ENCODE measurements at places on chromosomes 7 and 10. TPM values are rescaled to one million over a fixed set of nuclear protein-coding genes. Genes with fewer than 3 reads are reported as not detected.

GRCh38 chr7:131015657-131015958 lies 281.6 kb upstream of the KLF14 start:
- peak; percentile 26 for DNase-seq

- DNase-seq = no peak
Observed at GRCh38 chr10:25675204-25675603, 258.8 kb upstream of the MYO3A start.

- DNase-seq = peak; percentile 73
Observed at GRCh38 chr7:24572393-24572996, 757 bp upstream of the PALS2 start.

ZNF485 gene
- 1.4 TPM for total RNA-seq

GRCh38 chr10:78039743-78040142 lies 6.1 kb downstream of the RPS24 start:
- no peak for DNase-seq

DNA sequence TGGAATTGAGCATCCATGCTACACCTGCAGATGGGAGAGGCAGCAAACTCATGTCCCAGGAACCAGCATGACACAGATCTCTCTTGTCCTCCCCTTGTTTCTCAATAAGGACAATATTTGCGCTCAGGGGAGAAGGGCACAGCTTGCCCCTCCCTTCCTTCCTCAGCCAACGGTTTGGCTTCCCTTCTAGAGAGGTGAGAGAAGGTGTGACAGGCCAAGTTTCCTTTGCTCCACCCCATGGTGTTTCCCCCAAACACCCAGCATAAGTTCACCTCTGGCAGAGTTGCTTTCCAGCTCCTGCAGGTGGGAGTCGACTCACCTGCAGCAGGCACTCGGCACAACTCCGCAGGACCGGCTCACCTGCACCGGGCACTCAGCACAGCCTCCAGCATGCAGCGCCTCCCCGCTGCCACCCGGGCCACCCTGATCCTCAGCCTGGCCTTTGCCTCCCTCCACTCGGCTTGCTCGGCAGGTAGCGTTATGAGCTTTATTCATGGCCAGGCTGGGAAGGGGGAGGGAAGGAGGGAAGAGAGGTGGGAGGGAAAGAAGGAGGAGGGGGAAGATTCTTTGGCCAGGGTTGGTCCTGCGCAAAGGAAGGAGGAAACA lies at the start of the genes ATP6V0A4 and TMEM213:
ATP6V0A4 (minus strand) TSS at position 482 of the 606 bp plus-strand sequence. CDS start 26,949 bp downstream, outside the sequence.
TMEM213 (plus strand) TSS at position 280 of the 606 bp plus-strand sequence; CDS start at position 391, 111 bp downstream.
- no peak for DNase-seq

MRLN gene
- total RNA-seq = not detected

RTKN2 gene
- 20.2 TPM for total RNA-seq

SKIDA1 gene
- 0.53 TPM for total RNA-seq

DNA sequence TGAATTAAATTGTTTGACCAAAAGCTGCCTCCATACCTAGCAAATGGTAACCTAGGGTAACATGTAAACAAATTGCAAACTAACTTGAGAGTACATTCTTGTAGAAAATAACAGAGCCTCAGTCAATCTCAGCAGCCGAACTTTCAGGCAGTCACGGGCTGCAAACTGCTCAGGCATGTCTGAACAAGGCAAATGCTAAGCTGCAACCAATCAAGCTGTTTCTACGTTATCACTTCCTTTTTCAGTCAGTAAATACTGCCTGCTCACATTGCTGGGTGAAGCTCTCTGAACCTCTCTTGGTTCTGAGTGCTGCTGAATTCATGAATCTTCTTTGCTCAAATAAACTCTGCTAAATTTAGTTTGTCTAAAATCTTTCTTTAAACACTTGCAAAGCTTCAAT lies 1212.4 kb downstream of the SORCS1 start:
- peak; percentile 14 for DNase-seq

ANKRD7 gene
- 3.2 TPM for total RNA-seq

DNA sequence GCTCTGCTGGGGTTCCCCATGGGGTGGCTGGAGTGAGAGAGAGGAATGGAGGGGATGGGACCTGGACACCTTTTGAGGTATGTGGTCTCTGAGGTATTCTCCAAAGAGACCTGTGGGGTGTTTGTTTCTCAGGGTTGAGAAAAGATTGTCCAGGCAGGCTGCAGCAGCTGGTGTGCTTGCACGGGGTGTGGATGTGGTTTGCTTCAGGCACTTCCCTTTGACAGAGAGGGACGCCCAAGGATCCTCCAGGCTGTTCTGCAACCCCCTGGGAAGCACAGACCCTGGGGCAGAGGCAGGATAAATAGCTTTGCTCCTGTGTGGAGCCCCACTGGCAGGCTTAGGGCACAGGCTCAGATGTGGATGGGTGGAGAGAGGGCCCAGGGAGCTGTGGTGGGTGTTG lies 115.1 kb upstream of the AGK start:
- DNase-seq = no peak

COBL gene
- 1.6 TPM for total RNA-seq

- no peak for DNase-seq
Observed at GRCh38 chr10:1475098-1475591, 262.2 kb downstream of the ADARB2 start.

DNA sequence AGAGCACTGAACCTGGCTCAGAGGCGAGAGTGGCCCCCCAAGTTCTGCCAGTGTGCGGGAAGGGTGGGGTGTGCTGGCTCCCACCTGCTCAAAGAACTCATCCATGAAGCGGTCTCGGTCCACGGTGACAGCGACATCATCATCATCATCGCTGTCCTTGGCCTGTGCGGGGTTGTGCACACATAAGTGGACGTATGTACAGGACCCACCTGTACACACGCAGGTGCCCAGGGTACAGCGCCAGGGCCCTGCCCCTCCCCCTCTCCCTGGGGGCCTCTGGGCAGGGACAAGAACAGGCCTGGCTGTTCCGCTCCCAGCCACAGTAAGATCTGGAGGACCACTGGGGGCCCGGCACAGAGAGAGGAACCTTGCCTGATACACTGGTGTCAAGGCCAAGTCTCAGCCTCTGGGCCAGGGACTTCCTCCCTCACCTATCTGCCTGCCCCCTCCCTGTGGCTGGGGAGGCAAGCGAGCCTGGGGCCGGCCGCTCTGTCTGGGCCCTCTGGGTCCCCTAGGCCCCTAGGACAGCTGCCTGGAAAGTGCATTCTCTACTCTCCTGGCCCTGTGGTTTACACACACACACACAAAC lies 10.4 kb downstream of the STX1A start:
- DNase-seq = no peak

DNA sequence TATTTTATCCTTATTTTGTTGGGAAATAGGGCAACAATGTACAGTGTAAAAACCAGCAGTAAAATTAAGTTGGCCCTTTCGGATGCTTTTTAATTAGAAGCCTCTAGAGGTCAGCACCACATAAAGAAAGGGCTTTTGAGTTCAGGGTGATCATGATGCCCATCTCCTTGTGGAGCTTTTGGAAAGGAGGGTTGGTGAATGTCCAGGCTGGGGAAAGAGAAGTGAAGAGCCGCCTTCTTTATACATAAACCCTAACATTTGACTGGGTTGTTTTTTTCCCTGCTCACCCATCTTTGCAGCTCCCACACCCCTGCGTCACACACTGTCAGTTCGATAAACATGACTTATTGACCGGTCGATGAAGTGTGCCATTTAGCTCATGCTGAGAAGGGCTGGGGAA lies 29.8 kb downstream of the MTURN start:
- DNase-seq = peak; percentile 76

DNA sequence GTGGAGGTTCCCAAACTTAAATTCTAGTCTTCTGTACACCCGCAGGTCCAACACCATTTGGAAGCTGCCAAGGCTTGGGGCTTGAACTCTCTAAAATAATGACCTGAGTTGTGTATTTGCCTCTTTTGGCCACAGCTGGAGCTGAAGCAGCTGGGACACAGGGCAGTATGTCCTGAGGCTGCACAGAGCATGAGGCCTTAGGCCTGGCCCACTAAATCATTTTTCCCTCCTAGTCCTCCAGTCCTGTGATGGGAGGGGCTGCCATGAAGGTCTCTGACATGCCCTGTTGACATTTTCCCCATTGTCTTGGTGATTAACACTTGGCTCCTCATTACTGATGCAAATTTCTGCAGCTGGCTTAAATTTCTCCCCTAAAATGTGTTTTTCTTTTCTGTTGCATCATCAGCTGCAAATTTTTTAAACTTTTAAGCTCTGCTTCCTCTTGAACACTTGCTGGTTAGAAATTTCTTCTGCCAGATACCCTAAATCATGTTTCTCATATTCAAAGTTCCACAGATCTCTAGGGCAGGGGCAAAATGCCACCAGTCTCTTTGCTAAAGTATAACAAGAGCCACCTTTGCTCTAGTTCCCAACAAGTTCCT lies 43.6 kb upstream of the WNT16 start:
- DNase-seq = no peak

PROSER2 gene
- 18.5 TPM for total RNA-seq

PLPP4 gene
- total RNA-seq = 11.7 TPM

- no peak for DNase-seq
Observed at GRCh38 chr7:12979181-12979580, 291.7 kb downstream of the ARL4A start.

DNA sequence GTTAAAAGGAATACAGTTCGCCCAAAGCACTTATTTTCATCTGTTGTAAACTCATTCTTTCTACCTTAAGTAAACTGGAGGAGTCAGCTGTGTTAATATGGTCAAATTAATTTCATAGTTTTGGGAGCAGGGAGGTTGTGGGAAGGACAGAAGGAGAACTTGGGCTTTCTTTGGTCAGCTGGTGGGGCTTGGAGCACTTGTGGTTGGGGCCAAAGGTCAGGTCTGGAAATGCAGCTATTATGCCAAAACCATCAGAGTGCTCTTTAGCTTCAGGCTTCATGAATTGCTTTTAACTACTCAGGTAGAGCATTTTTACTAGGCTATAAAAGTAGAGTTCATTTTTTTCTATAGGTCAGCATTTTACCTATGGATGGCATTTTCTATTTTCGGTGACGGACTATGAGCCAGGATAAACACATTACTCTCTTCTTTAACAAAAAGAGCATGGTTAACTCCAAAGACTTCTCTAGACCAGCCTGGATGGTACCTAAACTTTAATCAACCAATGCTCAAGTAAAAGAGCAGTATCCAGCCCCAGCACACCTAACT lies 30.0 kb downstream of the STEAP4 start:
- no peak for DNase-seq

GRCh38 chr10:121942749-121943416 lies 15.1 kb upstream of the ATE1 start:
- peak; percentile 70 for DNase-seq

- peak; percentile 68 for DNase-seq
Observed at GRCh38 chr7:151759591-151760042, 117.3 kb downstream of the PRKAG2 start.

TFR2 gene
- not detected for total RNA-seq

Data from A172 (cell line).